Activated T-helper 1 cell treated with Interleukin-2 at 50 U/mL for 16 hours (primary cell): ENCODE measurements at places on chromosomes 2 and 18.

DNA sequence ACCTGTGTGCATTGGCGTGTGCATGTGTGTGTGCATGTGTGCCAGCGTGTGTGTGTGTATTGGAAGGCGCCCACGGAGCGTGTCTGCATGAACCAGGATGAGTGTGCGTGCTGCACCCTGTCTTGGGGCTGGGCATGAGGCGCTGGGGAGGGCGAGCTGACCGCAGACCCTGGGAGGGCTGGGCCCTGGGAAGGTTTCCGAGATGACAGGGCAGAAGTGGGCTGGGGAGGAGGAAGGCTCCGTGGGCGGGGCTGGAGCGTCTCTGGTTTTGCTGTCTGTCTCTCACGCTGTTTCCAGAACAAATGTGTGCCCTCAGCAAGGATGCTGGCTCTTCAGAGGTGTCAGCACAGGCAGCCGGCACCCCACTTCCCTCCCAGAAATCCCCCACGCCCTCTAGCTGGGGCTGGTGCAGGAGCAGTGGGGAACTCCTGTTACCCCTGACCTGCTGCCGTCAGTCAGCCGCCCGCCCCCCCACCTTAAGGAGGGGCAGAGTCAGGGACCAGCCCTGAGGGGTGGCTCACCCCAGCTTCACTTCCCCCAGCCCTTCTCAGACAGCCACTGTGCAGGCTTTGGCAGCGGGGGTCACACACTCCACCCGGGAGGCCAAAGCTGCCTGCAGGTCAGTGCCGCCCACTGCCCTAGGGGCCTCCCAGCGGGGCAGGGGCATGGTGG, at the start of gene GPR35:
TSS of gene GPR35 (plus strand) at position 531 of the 672 bp plus-strand sequence. CDS start 4,473 bp downstream, outside the sequence.
- peak; percentile 58 for DNase-seq

DNA sequence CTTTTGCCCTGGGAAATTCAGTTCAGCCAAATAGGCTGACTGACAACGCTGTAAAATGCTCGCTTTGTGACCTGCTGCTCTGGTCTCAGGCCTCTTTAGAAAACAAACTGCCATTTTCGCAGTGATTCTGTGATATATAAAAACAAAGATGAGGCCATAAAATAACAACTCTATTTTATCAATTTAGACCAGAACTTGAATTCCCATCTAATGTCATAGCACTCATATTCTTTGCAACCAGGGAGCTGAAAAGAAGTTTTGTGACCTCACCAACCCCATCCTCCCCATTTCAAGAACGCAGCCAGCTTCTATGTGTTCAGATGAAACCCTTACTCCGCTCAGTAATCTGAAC, 40.3 kb downstream of the TCF4 start:
- no peak for DNase-seq

DNA sequence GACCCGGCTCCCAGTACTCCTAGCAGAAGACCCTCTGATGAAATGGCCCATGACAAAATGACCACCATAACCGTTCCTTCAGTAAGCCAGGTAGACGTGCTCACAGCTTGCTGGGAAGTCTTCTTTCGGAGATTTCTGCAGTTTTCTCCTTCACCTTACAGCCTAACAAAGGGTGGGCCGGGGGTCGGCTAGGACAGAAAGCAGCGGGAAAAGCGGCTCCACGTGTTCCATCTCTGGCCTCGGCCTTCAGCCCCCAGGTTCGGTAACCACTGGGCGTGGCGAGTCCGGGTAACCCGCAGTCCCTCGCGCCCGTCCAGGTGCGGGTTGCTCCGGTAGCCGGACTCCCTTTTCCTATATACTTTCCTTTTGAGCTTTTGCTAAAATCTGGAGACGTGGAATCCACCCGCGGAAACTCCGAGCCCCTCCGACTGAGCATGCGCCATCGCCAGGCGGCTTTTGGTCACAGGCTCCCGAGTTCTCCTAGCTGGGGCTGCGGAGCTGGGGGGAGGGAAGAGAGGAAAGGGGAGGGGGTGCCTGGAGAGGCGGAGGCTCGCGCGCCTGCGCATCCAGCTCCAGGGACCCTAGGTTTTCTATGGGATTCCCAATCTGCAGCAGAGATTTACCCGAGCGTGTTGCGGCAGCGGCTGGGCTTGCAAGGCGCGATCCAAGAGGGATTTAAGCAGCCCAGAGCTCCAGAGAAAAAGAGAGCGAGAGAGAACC, at the start of gene VSNL1:
TSS of gene VSNL1 (plus strand) at position 604 of the 720 bp plus-strand sequence. CDS start 51,379 bp downstream, outside the sequence.
- DNase-seq: no peak

DNA sequence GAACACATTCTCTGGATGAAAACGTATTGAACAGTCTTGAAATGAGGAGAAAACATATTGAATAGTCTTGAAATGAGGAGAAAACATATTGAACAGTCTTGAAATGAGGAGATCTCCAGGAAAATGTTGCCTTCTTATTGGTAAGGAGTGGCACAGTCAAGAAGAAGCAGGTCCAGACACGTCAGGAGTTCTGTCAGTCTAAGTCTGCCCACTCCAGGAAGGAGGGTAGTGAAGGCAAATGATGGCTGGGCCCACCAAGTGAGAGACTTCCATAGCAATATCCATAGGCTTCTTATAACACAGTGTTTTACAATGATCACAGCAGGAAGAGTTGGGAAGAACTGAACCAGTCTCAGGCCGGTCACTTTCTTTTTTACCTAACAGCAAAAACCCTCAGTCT, 316.2 kb downstream of the ETAA1 start:
- no peak for DNase-seq

- no peak for DNase-seq
These were observed 48.7 kb downstream of the DPP4 start for GRCh38 chr2:162025121-162025911.

- DNase-seq: no peak
These were observed 218.0 kb downstream of the CALCRL start for GRCh38 chr2:187230088-187230487.

- DNase-seq: no peak
These were observed 680.2 kb downstream of the NYAP2 start for GRCh38 chr2:226079671-226080181.

- no peak for DNase-seq
These were observed 49.7 kb upstream of the AP1S3 start for GRCh38 chr2:223887127-223887526.

- no peak for DNase-seq
These were observed 11.4 kb upstream of the GALNT5 start for GRCh38 chr2:157245846-157246764.

DNA sequence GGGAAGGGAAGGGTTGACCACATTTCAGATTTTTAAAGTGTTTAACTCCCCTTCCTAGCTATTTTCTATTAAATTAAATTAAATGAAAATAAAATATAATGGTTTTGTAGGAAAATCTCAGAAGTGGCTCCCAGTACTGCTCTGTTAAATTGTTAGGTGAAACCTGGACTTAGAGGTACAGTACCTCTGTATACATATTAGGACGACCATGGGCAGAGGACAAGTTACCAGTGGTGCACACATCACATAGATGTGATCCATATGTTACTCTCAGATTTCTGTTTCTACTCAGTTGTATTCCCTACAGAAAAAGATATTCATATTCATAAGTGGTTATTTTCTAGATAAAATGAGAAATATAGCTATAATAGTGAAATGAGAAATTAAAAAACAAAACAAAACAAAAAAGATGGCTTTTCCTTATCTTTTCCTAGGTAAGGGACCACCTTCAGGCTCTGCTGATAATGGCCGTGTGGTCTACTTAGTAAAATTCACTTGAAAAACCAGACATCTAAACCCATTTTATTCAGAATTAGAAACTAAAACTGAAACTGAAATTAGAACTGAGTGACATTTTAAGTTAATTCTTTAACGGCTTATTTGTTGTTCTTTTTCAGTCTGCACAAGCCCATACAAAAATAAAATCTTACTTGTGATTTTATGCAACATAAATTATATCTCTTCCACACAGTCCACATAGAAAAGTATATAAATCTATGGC, 832.5 kb upstream of the CHAC2 start:
- no peak for DNase-seq

DNA sequence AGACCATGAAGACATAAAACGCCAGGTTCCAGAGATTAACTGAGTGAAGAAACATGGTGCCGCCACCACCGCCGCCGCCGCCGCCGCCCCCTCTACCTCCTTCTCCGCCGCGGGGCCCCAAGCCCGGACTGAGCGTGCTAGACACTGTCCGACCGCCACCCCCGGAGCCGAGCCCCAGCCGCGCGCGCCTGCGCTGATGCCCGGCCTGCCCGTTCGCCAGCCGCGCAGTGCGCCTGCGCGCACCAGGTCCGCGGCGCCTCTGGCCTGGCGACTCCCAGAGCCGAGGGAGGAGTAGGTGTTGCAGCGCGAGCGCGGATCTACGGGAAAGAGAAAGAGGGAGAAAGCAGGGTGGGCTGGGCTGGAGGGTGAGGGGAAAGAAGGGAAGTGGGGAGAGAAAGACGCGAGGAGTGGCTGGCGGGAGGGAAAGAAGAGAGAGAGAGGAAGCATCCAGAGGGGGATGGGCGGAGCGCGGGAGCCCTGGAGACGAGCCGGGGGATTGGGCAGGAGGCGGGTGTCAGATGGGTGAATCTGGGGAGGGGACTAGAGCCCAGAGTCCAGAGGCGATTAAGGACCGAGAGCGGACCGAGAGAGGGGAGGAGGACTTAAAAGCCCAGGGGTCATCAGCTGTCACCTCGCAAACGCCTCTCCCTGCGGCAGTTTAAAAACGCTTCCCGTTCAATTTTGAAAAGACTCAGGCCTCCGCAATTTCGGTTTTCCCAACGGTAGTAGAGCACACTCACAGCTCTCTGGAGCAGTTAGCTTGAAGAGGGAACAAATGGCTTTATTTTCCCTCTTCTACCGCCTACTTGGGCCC, at the start of gene PGAP1:
TSS of gene PGAP1 (minus strand) at position 146 of the 814 bp plus-strand sequence. CDS start at position 55, 91 bp downstream.
- DNase-seq: peak; percentile 70

- DNase-seq: no peak
These were observed 457.6 kb downstream of the CMPK2 start for GRCh38 chr2:6408057-6408456.

- no peak for DNase-seq
These were observed 33.6 kb upstream of the LRP2 start for GRCh38 chr2:169395821-169396374.

DNA sequence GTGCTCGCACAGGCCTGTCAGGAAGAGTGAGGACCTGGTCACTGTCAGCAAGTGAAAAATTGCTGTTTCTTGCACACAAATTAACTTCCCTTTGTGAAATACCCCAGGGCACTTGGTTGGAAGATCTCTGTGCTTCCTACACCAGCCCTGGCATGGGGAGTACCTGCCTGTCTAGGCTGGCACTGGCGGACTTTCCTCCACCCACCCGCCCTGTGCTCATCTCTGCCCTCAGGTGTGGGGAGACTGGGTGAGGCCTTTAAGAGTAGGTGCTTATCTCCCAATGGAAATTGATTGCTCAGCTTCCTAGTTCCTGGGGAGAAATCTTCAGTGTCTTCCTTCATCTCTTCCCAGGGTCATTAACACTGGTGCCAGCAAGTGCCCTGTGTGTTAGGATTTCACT, 42.1 kb downstream of the IMPA2 start:
- no peak for DNase-seq

- no peak for DNase-seq
These were observed 1.5 kb downstream of the KANSL3 start for GRCh38 chr2:96636551-96637171.

- DNase-seq: no peak
These were observed 201.4 kb downstream of the SOCS6 start for GRCh38 chr18:70489986-70490933.

DNA sequence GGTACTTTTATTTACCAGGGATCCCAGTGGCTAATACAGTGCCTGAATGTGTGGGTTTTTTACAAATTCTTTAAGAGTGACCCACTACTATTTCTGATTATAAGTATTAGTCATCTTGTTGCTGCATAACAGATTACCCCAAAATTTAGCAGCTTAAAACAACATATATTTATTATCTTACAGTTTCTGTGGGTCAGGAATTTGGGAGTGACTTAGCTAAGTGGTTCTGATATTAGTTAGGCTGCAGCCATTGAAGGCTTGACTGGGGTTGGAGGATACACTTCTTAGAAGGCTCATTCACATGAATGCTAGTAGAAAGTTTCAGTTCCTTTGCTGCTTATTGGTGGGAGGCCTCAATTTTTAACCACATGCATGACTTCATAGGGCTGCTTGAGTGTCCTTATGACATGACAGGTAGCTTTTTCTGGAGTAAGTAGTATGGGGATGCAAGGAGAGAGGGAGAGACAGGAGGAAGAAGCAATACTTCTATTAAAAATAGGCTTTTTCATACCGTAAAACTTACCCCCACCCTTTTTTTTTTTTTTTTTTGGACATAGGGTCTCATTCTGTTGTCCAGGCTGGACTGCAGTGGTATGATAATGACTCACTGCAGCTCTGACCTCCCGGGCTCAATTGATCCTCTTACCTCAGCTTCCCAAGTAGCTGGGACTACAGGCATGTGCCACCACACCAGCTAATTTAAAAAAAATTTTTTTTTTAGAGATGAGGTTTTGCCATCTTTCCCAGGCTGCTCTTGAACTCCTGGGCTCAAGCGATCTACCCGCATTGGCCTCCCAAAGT, 13.3 kb upstream of the POLE4 start:
- no peak for DNase-seq

- no peak for DNase-seq
These were observed 544.7 kb downstream of the PARD3B start for GRCh38 chr2:205089958-205090357.

DNA sequence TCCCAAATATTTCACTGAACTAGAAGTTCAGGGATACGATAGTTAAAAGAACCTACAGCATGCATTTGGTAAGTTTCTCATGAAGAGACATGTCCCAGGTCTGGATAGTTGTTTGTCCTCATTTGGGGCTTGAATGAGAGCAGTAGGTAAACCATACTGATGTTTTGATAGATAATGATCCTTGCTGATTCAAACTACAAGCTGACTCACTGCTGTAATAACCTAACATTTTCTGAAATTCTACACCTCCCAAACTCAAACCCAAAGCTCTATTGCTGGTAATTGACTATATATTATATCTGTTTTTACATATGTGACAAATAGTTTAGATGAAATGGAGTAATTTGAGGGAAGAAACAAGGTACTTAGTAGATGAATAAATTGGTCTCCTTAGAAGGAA, 154.1 kb upstream of the BOD1L2 start:
- no peak for DNase-seq

DNA sequence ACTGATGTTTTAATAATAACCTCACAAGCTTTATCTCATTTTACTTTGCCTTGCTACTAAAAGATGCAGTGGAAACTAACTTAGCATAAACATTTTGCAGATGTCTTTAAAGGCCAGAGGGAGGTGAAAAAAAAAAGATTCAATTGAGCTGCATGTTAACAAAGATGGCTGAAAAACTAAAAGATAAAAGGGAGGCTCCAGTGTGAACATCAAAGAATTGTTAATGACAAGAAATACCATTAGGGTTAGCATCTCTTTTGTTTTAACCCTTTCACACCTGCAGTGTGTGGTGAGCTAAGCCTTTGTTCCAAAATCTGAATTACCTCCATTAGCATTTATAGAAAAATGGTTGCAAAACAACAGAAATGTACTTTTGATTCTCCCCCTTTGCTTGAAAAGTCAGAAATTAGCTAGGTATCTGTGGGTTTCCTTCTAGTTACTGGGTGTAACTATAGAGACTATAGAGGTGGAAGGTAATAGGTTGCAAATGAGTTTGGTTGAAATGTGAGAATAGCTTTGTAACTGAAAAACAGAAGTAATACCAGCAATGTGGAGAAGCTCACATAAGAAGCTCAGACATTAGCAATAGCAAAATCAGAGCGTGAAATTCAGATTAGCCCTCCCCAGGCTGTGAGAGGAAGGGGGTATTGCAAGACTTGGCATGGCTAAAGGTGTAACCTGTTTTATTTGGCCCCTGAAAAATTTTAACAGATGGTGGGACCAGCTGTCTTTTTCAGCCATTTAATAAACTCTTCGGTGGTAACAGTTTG, 34.8 kb upstream of the SP5 start:
- no peak for DNase-seq

- DNase-seq: no peak
These were observed 484.0 kb downstream of the TSN start for GRCh38 chr2:122239440-122239839.
